Right ventricle myocardium inferior (tissue), 1 donor: ENCODE measurements at places on chromosomes 3 and 15. TPM values are rescaled to one million over a fixed set of nuclear protein-coding genes. Genes with fewer than 3 reads are reported as not detected.

The ARGFX gene
- not detected for total RNA-seq

The GRAMD2A gene
- total RNA-seq: not detected

The ZNF502 gene
- 2.4 TPM for total RNA-seq

The UROC1 gene
- total RNA-seq: not detected

The BTD gene
- 13.5 TPM for total RNA-seq

The NDN gene
- 40.0 TPM for total RNA-seq

The KBTBD13 gene
- 8.4 TPM for total RNA-seq

The MRPS25 gene
- 140 TPM for total RNA-seq

The NR2E3 gene
- total RNA-seq: not detected

The HRG gene
- not detected for total RNA-seq

The FYCO1 gene
- 107 TPM for total RNA-seq

The PLA2G4D gene
- not detected for total RNA-seq

The IL17RE gene
- total RNA-seq: 0.78 TPM

DNA sequence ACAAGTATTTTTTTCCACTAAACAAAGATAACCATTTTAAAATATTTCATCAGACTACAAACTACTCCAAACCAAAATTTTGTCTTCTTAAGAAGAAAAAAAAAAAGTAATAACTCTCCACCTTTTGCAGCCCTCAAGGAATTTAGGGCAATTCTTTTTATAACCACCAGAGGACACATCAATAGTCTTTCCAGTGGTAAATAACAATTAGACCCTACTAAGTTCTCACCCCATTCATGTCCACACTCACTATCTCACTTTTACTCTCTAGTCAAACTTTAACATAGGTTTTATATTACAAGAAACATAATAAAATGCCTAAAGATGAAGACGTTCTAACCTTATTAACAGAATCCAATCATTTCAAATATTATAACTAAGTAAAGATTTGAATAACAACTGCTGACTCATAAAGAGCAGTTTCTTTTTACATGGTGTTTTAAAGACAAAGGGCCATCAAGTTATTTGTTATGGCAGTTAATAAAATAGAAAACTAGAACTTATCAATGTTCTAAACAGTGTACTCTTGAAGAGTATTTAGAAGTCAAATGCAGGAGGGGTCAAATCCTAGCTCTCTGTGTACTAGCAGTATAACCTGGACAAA is 33.0 kb downstream of the CCDC39 start:
- DNase-seq: no peak

DNA sequence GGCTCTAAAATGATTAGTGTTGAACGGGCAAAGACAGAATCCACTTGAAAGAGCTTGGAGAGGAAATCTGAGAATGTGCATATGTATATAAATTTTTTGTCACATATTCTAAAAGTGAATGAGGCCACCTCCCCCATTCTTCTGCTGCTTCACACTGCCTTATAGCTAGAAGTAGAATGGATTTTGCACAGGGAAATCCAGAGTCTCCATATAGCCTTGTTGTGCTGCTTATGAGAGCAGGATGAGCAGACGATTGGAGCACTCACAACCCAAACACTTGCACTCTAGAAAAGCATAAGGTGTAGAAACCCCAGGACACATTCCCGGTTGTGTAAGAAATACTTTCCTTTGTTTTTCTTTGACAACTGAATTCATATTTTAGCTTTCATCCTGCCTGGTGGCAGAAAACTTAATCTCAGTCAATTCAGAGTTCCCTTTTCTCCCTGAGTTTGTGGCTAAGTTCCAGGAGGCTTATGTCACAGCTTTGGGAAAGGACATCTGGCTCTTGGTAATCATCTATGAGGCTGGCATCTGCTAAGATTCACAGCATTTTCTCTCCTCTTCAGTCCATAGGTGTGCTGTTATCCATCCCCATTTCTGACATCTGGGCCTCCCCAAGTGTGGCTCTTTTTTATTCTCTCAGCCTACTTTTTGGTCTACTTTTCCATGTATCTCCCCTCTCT is 188.4 kb upstream of the PFN2 start:
- no peak for DNase-seq

GRCh38 chr3:149087208-149087607 is 875 bp upstream of the HLTF start:
- no peak for DNase-seq

DNA sequence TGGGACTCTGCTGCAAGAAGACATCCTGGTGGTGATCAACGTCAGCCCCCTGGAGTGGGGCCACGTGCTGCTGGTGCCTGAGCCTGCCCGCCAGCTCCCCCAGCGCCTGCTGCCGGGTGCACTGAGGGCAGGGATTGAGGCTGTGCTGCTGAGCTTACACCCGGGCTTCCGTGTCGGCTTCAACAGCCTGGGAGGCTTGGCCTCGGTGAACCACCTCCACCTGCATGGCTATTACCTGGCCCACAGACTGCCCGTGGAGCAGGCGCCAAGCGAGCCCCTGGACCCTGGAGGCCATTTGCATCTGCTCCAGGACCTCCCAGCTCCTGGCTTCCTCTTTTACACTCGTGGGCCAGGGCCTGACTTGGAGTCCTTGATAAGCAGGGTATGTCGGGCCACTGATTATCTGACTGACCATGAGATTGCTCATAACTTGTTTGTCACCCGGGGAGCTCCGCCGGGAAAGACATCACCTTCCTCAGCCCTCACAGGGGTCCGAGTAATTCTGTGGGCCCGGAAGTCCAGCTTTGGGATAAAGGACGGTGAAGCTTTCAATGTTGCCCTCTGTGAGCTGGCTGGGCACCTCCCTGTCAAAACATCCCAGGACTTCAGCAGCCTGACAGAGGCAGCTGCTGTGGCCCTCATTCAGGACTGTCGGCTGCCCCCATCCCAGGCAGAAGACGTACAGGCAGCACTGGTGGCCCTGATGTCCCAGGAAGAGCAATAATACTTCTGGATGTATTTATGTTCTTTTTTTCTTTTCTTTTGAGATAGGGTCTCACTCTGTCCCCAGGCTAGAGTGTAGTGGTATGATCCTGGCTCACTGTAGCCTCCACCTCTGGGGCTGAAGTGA is 7.6 kb downstream of the GDPGP1 start:
- no peak for DNase-seq

DNA sequence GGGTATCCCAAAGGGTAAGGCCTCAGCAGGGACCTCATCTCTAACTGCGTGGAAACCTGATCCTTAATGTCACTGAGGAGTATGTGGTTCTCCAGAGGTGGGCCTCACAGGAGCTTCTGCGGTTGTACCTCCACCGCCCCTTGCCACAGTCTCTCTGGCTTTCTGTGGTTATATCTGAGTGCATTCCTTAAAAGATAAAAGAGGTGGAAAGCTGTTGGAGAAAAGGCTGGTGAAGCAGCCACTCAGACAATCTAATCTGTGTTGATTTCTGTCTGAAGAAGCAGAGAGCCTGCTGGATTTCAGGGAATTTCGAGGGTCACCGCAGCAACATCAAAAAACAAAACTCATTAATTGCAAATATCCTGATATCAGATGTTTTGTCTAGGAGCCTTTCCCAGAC is 51.4 kb downstream of the SEMA6D start:
- DNase-seq: no peak

DNA sequence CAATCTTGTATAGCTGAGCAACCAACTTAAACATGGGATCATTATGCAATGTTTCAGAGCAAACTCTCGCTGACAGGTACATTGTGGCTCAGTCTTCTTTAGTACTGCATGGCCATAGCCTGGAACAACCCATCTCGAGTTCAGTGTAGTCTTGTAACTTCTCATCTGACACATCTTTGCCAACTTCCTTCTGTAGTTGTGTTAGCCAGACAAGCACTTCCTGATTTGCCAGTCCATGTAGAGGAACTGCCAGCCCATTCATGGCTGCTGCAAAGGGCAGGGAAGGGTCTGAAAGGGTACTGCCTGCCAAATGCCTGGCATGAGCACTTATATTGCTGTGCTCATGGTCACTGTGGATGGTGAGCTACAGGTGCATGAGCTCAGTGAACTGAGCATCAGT is 49.2 kb upstream of the CCDC54 start:
- DNase-seq: no peak

- DNase-seq: no peak
These were observed 2.0 kb downstream of the BHLHE40 start for GRCh38 chr3:4981294-4981664.

DNA sequence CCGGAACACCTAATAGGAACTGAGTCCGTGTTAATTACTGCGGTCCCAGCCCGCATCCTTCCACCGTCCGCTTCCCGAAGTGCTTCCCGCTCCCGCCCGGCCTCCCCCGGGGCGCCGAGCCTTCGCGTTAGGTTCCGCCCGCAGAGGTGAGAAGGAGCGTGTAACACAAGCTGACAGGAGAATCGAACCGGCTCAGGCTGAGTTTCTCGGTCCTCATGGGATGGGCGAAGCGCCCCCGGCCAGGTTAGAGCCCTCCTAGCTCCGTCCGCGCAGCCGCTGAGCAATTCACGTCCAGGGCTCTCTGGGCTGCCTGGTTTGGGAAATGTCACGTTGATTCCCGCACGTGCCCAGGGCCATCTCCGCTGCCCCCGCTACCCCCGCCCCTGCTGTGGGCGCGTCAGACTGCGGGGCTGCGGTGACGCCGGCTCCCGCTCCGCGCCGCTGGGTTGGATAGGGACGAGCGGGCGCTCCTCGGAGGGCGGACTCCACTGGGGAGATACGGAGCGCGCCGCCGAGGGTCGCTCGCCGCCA is 954 bp downstream of the CLDN11 start:
- DNase-seq: no peak

DNA sequence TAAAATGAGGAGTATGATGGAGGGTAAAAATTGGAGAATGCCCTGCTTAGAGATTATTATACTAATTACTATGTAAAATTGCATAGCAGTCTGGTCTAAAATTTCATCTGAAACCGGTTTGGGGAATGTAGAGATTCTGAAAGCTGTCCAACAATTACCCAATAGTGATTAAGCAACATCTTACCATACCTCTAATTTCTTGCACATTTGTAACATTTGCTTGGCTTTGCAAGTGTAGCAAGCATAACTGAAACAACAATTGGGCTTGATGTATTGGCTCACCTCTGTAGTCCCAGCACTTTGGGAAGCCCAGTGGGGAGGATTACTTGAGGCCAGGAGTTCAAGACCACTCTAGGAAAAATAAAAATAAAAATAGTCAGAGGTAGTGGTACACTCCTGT is 17.4 kb downstream of the AADACL2 start:
- no peak for DNase-seq

GRCh38 chr3:14461748-14462324 is 59.4 kb downstream of the SLC6A6 start:
- no peak for DNase-seq

DNA sequence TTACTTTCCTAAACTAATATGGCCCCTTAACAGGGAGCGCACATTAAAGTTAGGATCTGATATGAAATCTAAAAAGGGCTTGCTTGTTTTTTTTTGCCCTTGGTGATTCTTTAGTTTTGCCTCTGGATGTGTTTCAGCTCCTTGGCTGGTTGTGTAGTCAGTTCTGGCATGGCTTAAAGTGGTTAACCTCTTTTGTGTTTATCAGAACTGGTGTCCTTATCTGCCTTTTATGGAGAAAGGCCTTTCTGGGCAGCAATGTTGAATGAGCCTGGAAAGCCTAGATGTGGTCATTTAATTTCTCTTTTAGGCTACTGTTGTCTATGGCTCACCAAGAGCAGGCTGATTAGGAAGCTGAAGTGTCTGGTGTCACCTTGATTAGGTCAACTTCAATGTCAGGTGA is 254.5 kb upstream of the ROPN1 start:
- DNase-seq: no peak

DNA sequence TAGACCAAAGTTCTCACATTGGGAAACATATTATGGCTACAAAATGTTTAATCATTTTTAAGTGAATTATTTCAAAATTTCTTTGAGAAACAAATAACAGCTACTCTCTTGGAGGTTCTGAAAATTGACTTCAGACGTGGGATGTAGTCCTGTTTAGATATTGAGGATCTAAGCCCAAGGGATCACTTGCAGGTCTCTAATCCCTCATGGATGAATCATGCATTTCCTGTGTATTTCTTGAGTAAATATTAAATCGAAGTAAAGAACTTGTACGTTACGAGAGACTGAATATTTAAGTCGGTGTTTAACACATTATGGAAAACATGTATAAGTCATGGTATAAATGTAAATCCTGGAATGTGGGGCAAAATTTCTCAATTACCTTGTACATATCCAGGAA is 119.8 kb downstream of the EPHA3 start:
- DNase-seq: no peak

DNA sequence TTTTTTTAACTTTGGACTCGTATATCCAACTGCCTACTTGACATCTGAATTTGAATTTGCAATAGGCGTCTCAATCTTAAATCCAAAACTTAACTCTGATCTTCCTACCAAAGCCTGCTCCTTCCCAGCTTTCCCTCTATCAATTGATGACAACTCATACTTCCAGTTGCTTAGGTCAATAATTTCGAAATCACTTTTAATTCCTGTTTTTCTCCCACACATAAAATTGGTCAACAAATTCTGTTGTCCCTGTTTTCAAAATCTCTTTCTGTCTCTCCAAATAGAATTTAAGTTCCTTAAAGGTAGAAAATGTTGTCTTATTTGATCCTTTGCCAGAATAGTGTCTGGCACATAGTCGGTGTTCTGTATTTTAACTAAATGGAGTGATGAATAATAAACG is 332.4 kb downstream of the SATB1 start:
- DNase-seq: no peak

- DNase-seq: no peak
These were observed 23.3 kb downstream of the IDH2 start for GRCh38 chr15:90078965-90079364.

DNA sequence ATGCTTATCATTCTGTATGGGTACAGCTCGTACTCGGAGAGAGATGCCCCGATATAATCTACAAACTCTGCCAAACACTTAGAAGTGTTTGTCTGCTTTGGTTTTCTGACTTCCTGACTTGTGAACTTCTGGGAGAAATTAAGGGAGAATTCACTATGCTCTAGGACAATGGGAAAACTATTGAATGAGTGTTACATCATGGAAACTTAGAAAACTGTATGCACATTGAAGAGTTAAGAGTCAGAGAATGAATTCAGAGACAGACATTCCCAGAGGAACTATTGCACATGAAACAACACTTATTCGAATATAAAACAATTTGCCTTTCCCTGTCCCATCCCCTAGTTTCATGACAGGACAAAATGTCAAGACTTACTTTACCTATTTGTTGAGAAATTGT is 57.8 kb downstream of the DTWD1 start:
- DNase-seq: no peak

DNA sequence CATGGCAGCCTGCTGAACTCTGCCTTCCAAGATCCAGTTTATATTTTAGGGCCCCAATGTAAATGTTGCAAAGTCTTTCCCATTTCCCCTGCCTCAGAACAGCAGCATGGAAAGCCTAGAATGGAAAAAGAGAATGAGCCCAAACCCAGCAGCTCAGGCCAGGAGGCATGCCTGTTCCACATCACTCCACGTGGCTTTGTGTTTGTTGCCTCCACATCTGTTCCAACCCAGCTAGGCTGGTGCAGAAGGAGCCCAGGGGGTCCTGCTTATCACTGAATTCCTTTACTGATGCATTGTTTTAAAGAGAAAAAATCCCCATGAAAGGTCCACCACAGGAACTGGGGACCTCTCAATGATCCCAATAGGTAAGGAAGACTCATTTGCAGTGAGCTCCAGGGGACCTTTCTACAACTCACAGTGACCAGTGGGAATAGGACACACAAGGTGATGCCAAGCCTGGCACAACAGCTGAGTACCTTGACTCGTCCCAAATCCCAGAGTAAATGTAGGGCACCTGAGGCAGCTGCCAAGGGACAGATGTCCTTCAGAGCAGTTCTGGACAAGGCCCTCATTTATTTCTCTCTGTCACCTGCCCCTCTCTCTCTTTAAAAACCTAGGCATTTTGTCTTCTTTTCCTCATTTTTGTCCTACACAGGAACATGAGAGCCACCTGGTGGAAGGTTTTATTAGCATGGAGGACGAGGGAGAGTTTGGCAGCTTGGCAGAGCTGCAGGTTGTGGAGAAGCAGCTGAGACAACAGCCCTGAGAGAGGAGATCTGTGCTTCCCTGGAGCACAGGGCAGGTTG is 41.7 kb upstream of the ADAMTS17 start:
- DNase-seq: no peak
